ENCODE measurements at places on chromosomes 12 and 14.

- DNase-seq = no peak
Measured at GRCh38 chr14:100773331-100774163, 46.9 kb downstream of the DLK1 start.

DNA sequence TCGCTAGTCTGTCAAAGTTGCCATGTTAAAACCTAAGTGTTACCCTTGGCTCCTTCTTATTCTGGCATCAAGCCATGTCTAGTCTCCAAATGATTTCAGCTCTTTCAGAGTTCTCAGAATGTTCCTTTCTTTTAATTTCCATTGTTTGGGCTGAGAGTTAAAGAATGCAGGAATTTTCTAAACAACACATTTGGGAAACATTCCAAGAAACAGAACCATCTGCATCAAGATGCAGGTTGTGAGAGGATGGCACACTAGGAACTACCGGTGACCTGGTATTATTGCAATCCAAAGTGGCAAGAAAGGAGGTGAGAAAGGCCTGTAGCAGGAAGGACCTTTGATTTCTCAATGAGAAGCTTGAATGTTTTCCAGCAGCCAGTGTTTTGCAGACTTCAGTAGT is 30.1 kb downstream of the SLC35F4 start:
- DNase-seq = no peak

GRCh38 chr12:10571141-10571540 is 42.3 kb downstream of the MAGOHB start:
- no peak for DNase-seq

- DNase-seq = no peak
Measured at GRCh38 chr14:88868558-88869159, 44.2 kb downstream of the TTC8 start.

DNA sequence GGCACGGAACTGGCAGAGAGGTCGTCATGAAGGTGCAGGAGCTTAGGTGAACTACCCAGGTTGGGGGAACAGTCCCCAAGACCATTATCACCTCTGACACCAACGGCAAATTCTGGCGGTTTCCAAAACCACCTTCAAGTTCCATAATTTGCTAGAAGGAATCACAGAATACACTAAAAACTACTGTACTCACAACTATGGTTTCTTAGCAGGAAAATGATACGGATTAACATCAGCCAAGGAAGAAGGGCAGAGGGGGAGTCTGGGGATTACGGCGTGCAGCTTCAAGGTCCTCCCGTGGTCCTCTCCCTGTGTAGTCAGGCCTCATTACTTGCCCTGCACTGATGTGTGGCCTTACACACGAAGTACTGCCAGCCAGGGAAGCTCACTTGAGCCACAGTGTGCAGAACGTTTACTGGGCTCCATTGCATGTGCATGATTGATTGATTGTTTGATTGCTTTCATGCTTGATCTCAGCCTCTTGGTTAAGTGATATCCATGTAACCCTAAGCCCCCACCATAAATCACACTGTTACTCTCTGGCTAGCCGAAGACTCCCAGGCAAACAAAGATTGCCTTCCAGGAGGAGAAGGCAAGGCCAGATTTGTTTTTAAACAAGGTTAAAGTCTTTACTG is 837 bp upstream of the STX2 start:
- DNase-seq = no peak

DNA sequence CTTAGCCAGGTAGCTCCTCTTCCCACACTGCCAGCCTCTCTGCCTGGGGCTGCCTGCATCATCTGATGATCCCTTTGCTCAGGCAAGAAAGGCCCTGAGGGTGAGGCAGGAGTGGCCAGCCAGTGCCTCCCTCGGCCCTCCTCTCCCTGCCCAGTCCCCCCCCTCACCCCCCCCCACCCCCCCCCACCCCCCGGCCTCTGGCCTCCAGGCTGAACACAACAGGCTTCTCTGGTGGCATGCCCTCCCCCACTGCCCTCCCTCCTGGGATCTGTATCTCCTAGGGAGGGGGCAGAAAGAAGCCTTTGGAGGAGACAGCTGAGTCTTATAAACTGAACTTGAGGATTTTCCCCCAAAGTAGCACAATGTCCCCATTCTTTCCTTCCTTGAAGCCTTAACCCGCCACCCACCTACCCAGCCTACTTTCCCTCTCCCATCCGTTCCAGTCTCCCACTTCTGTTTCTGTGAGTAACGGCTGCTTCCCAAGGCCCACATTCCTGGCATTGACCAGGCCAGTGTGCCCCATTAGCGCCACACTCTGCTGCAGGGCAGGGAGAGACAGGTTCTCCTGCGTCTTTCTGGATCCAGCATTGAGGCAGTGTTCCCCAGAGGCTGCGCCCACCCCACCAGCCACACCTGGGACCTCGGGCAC is 82.1 kb downstream of the B4GALNT3 start:
- DNase-seq = no peak

DNA sequence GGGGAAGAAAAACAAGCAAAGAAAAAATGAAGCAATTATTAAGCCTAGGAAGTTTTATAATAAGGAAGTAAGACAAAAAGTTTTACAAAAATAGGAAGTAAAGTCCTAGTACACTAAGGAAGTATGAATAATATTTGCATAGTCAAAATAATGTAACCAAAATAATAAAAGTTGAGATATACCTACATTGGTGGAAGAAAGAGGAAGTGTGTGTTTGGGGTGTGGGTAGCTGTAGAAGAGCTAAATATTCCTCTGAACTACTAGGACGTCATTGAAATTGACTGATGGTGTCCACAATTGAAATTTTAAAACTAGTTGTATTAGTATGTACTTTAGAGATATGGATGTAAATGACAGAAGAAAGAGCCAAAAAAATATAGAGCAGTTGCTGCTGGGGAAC is 228.4 kb upstream of the OTX2 start:
- no peak for DNase-seq

DNA sequence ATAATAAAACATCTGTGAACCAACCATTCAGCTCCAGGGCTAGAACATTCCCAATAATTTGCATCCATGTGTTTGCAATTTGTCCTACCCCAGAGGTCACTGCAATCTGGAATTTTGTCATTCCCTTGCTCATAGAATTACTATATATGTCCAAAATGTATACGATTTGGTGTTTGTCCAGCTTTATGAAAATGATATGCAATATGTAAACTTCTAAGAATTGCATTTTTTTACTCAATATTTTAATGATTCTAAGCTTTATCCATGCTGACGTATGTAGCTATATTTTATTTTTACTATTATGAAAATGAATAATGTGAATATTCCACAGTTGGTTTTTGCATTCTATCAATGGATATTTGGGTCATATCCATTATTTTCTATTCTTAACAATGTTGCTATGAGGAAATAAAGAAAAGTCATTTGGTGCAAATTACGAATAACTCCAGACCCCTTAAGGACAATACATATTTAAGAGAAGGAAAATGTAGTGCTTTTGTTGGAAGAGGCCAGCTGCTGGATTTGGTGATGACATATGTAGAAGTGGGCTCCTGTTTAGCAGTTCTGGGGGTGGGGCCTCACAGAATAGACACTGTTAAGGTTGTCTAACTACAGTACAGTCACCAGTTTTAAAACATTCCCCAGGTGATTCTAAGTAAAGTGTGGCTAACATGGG is 139.4 kb downstream of the SLC38A4 start:
- DNase-seq = no peak

- DNase-seq = peak; percentile 93
Measured at GRCh38 chr12:123972457-123973401, at the start of the genes CCDC92 and ZNF664. Gene CCDC92 (minus strand): TSS chr12:123972831. CDS start chr12:123944305, 28,526 bp downstream. Gene ZNF664 (plus strand): TSS chr12:123973215. CDS start chr12:124012145, 38,930 bp downstream.

DNA sequence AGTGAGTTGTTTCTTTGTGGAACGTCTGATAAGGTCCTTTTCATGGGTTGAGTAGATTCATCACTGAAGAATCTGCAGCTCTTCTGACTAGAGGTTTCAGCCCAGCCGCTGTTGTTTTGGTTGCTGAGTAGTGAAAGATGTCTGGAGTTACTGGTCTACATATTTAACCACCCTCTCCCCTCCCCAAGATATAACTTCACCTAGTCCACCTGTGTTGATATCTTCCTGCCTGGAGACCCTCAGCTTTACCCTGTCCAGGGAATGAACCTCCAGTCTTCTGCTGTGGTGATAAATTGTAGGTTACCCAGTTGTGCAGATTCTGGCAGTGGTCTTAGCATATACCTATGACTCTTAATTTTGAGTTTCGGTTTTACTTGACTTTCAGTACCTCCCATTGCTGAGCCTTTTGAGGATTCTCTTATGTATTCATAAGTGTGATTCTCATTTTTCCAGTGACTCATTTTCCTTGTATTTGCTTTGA is 62.9 kb downstream of the CCDC91 start:
- DNase-seq = no peak

DNA sequence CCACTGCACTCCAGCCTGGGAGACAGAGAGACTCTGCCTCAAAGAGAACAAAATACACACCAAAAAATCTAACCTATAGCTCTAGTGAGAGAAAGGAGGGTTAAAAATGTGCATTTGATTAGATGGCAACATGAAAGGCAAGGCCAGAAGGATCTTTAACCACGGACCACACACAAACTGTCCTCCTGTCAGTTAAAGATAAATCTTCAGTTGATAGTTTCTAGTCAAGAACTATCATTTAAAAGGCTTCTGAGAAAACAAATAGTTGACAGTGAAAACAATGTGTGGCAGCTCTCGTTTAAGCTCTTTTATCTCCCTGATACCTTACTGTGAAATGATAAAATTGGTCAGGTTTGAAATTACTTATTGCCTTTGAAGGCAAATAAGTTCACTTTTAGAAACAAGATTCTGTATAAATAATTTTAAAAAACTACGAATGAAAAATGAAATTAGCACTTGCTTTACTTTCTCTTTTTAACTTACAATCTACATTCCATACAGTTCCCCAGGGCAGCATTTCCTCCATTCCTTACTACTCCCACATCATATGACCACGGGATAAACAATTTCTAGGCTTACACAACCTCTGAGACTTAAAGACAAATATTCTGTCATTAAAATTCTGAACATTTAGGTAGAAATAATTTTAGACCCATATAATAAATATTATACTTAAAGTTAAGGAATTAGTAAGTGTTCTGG is 71.4 kb upstream of the GNPNAT1 start:
- DNase-seq = no peak

DNA sequence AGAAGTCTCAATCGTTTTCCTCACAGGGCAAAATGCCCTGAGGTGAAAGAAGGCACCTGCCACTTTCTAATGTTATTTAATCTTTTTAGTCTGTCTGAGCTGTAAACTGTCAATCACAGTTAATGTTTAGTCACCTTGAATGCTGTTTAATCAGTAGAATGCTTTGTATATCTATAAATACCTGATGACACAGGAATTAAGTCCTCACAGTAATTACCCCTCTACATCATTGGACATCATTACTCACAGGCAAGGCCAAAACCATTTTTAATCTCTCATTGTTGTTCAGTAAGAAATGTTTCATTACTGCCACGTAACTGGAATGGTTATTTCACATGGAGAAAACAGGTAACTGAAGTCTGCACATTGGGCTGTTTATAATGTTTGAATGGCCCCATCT is 178.8 kb downstream of the EXOC5 start:
- DNase-seq = no peak

DNA sequence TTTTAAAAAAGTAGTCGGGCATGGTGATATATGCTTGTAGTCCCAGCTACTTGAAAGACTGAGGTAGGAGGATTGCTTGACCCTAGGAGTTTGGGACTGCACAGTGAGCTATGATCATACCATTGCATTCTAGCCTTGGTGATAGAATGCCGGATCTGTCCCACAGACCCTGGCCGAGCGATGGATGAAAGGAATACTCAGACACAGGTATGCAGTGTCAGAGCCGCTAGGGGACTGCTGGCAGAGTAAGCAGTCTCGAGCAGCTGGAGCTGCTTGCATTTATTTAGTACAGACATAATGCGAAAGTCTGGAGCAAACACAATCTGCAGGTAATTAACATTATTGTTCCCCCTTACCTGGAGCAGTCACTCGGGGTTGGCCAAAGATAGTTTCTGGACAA is 18.6 kb downstream of the AICDA start:
- no peak for DNase-seq

GRCh38 chr12:28794211-28794610 is 354.9 kb upstream of the FAR2 start:
- DNase-seq = no peak

- no peak for DNase-seq
Measured at GRCh38 chr14:20988717-20989470, 886 bp upstream of the METTL17 start.

- no peak for DNase-seq
Measured at GRCh38 chr12:11777962-11778361, 128.5 kb downstream of the ETV6 start.

DNA sequence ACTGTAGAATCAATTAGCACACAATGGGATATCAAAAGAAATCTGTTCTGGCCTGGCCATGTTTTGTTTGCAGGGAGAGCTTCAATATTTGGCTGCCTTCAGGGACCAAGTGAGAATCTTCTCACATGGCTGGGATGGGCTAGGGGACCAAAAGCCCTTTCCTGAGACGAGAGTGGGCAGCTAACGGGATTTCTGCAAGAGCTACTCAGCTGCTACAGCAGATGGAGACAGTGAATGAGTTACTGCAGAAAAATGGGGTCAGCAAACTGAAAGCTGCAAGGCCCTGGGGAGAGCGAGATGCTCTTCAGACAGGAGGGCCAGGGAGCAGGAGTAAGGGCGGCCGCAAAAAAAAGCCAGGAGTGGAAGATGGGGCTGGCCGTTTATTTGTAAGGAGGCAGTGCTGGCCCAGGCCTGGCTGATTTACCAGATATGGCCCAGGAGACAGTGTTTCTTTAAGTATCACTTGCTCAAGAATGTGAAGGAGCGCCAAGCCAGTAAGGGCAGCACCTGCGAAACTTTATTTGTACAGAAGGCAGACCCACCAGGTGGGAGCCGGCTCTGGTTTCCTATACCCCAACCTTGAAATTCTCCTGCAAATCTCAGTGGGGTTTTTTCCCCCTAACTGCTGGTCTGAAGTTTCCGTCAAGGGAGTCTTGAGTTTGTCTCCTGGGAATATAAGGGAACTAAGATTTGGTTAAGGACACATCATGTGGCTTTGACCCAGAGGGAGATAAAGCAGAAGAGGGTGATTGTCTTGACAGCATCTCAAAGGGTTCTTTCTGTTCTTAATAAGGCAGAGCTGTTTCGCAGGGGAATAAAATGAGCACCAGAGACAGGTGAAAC is 57.8 kb downstream of the SSH1 start:
- DNase-seq = no peak

- DNase-seq = no peak
Measured at GRCh38 chr12:98612696-98613334, 19.3 kb downstream of the SLC25A3 start.

DNA sequence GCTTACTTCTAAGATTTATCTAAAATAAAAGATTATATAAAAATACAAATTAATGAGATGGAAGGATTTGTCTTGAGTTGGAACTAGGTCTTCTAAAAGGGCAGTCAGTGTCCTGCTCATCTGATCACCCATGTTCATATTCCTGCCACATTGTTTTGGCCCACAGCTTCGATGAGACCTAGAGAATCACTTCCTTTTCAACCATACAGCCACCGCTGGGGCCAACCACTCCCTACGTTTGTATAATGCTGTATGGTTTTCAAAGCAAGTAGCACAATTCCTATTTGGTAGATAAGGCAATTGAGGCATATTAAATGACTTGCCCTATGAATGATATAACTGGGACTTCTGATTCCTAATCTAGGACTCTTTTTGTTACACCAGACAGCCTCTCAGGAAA is 249.4 kb downstream of the ZFP36L1 start:
- DNase-seq = no peak

GRCh38 chr14:59754256-59754655 is 116.3 kb downstream of the RTN1 start:
- no peak for DNase-seq

- DNase-seq = no peak
Measured at GRCh38 chr12:6539707-6540134, 5.4 kb downstream of the GAPDH start.

All from GDM1 (cell line).